ENCODE measurements at places on chromosomes 2 and 18.
A peak's percentile ranks its signal among the peaks of the same experiment; 100 is the strongest.

DNA sequence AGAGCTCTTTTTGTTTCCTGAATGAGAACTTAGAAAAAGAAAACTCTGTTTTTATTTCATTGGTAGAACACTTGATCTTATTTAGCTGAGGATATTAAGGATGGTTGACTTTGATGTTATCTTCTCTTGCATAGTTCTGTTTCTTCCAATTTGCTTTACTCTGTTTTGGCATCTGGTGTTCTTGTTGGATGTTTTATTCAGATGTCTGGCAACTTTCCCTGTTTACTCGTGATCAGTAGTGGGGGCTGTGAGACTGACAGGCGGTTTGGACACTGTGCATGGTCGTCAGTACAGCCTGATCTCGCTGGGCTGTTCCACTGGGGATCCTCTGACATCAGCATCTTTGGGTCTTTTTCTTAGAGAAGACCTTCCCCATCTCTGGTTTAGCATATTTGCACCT lies 100.1 kb downstream of the TSN start:
- DNase-seq = peak; percentile 13

- DNase-seq = no peak
Observed at GRCh38 chr2:86038291-86039081, 67.2 kb downstream of the POLR1A start.

DNA sequence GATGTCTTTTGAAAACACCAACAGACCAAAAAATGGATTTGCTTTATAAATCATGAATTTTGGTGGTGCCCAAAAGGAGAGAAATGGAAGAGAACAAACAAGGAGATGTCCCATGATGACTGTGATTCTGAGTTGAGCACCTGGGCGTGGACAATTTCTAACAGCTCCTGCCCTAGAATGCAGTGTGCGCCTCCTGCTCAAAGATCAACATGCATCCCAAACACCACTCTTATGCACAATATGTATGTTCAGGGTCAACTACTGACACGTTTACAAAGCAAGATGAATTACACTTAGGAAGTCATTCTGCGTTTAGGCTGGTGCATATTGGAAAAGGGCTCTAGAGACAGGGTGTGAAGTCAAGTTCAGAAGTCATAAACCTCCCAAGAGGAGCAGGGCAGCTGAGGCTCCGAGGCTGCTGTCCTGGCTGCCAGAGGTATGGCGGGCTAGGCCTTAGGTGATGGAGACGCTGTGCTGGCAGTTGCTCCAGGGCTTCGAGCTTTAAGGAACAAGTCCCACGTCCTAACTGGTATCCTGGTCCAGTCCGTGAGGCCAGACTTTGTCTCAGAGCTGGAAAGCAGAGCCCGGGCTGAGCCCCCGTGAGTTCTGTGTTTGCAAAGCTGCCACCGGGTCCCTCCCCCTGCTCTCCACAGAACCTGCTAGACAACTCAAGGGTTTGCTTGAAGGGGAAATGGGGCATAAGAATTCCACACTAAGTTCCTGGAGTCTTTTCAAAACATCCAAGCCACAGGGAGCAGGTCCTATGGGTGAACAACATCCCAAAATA lies 74.0 kb downstream of the ZNF516 start:
- DNase-seq = no peak

DNA sequence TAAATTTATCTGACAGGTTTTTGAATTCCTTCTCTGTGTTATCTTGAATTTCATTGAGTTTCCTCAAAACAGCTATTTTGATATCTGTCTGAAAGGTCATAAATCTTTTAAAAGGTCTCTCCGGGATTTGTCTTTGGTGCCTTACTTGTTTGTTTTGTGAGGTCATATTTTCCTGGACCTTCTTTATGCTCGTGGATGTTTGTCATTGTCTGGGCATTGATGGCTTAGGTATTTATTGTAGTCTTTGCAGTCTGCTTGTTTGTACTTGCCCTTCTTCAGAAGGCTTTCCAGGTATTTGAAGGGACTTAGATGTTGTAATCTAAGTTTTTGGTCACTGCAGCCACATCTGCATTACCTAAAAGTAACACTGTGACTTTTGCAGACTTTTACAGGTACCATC lies 355.2 kb downstream of the PARD3B start:
- no peak for DNase-seq

- DNase-seq = no peak
Observed at GRCh38 chr2:86253424-86253823, 54.2 kb downstream of the MRPL35 start.

GRCh38 chr2:231720987-231721966 lies 13.0 kb downstream of the PTMA start:
- DNase-seq = no peak

GRCh38 chr18:47215554-47216138 lies 35.8 kb downstream of the SKOR2 start:
- DNase-seq = peak; percentile 38

DNA sequence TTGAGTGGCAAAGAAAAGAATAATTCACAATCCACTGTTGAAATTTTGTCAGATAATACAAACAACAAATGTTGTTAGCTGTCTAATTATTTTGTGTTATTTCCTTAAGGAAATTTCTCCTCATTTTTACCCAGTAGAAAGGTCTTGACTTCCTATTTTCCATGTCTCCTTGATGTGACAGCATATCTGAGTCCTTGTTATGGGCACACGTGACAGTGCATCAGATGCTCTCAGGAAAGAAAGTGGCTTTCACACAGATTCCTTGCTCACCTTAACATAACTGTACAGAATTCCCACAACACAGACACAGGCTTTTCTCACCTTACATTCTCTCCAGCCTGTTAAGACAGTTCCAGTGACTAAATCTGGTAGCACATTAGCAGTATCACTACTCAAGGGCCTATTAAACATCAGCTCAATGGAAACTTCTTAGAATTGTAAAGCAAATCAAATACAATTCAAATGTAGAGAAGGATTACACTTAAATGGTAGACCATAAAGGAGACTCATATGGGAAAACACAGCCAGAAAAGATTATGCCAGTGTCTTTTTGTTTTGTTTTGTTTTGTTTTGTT lies 30.2 kb upstream of the GPR55 start:
- DNase-seq = no peak

- DNase-seq = no peak
Observed at GRCh38 chr2:150303281-150303680, 184.2 kb downstream of the RND3 start.

DNA sequence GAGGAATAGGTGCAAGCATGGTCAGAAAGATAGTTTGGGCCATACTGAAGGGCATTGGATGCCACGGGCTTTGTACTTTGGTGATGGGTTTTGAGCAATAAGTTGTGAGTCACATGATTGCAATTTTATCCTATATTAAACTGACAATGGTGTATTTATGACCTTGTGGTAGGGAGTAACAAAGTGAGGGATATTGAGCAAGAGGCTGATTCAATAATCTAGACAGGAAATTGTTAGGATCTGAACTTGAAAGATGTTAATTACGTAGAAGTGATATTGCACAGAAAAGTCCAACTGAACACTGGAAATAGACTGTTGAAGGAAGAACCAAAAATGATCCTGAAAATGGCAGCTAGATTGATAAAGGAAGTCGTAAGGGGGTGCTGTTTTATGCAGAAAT lies 46.6 kb upstream of the TCF4 start:
- no peak for DNase-seq

GRCh38 chr2:235924675-235925063 lies 243.5 kb downstream of the GBX2 start:
- DNase-seq = no peak

DNA sequence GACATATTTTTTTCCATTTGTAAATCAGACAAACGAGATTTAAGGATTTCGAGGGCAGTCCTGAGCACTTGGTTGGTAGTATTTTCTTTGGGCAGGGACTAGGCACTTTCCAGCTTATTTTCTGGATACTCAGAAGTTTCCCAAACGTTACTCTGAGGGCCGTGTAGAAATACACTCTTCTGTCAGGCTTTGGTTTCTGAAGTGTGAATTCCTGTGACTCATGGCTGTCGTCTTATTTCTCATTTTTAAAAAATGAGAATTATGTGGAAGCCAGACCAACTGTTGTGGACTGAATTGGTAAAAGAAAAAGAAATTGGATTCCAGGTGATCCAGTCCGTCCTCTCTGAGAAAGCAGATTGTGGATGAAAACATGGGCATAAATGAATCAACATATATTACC lies 658.6 kb upstream of the FANCL start:
- DNase-seq = no peak

GRCh38 chr2:45207101-45207500 lies 197.8 kb upstream of the SIX2 start:
- DNase-seq = no peak

GRCh38 chr2:236587861-236588815 lies 18.5 kb downstream of the ACKR3 start:
- no peak for DNase-seq

DNA sequence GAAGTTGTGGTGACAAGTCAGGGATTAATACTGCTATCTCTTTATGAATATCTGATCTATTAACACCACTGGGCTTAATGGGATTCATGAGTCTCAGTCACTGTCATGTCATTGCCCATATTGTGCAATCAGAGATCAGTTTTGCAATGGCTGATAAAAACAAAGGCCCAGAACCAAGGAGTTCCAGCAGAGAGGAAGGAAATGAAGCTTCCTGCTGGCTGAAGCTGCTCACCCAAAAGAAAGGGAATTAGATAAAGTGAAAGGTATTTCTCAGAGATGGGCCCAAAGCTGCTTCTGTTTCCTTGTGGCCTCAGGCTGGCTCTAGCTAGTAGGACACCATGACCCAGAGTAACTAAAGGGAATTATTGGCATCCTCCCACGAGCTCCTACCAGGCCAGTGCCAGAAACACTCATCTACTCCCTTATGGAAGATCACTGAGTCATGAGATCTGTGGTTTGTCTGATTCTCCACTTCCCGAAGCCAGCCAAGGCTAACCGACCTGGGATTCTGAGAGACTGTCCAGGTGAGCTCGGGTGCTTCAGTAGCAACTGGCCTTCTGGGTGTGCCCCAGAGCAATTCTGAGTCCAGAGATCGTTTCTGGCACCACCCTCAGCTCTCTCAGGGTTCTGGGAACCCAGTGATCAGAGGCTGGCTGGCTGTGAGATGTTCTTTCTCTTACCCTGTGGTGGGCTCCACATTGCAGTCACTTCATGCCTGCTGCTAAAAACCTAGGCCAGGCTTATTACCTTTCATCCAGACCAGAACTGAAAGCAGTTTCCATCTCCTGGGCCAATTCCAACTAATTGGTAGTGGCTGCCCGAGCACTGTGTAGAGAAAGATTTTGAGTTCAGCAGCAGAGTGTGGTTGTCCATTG lies 129.5 kb upstream of the PELI1 start:
- no peak for DNase-seq

- DNase-seq = no peak
Observed at GRCh38 chr2:239396881-239397681, 3.7 kb downstream of the HDAC4 start.

DNA sequence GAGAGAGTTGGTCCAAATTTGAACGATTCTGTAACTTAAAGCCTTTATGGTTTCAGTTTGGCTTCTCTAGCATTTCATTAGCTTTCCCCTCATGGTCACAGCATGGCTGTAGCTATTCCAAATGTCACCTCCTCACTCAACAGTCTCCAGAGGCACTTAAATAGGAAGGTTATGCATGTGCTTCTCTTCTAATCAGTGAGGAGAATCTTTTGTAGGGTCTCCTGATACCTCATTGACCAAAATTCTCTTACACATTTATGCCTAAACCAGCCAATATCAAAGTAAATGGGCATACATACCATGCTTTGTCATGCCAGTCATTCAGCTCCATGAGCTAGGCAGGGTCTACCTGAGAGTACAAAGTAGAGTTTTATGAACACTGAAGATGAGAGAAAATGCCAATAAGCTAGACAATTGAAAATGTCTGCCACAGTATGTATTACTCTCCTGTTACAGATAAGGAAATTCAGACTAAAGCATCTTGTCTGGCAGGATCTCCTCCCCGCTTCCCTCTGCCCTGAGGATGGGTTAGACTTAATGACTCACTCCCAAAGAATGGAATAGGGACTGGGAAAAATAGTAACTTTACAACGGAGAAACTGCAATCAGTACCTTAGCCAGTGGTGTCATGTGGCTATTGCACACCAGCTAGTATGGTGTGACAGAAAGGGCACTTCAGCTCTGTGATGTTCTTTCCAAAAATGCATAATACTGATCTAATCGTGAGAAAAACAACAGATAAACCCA lies 15.4 kb downstream of the DSG2 start:
- no peak for DNase-seq

GRCh38 chr2:188819011-188819410 lies 155.2 kb upstream of the COL3A1 start:
- DNase-seq = no peak

- no peak for DNase-seq
Observed at GRCh38 chr2:11832531-11832930, 86.1 kb downstream of the LPIN1 start.

GRCh38 chr2:74334931-74335333 lies 8.3 kb downstream of the SLC4A5 start:
- DNase-seq = peak; percentile 20

Measured in DMS 273 treated with DMSO at 0.1 percent for 48 hours (cell line).